ENCODE measurements at places on chromosomes 11 and 22.
A peak's percentile ranks its signal among the peaks of the same experiment; 100 is the strongest.

GRCh38 chr22:37431801-37432707, 4.8 kb upstream of the ELFN2 start:
- H3K27me3 ChIP-seq = no peaks in the 10 kb centered on the region
- peaks cover 26% of the 10 kb centered on the region for H3K4me1 ChIP-seq
- peak overlapping the region; percentile 94 for H3K27ac ChIP-seq
- no peaks in the 10 kb centered on the region for H3K36me3 ChIP-seq

DNA sequence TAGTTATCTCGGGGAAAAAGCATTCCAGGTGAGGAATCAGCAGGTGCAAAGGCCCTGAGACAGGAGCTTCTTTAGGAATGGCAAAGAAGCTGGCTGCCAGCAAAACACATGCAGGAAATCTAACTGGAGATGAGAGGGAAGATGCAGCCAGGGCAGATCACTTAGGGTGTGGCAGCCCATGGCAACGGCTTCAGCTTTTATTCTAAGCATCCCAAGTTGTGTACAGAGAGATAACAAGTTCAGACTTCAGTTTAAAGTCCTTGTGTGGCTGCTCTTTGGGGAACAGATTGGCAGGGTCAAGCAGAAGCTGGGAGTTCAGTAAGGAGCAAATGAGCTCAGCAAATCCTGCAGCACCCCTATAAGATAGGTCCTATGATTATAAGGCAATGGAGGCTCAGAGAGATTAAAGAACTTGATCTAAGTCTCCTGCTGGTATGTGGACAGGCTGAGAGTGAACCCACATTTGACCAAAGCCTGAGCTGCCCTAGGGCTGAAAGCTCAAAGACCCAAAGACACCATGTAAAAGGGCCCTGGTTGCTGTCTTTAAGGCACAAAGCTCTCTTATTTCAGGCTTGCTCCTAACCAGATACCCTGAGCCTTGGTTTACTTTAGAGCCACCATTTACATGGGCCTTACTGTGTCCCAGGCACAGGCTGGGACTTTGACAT, 466.8 kb downstream of the SOX6 start:
- H3K27me3 ChIP-seq = peaks cover 3% of the 10 kb centered on the region
- H3K36me3 ChIP-seq = no peaks in the 10 kb centered on the region
- no peak for DNase-seq
- peaks cover 37% of the 10 kb centered on the region for H3K4me1 ChIP-seq
- H3K27ac ChIP-seq = peak overlapping the region; percentile 36
- H3K4me3 ChIP-seq = no peak overlapping the region

- no peaks in the 10 kb centered on the region for H3K36me3 ChIP-seq
- H3K4me1 ChIP-seq = peaks cover 5% of the 10 kb centered on the region
- no peak for DNase-seq
- H3K27me3 ChIP-seq = no peaks in the 10 kb centered on the region
- H3K27ac ChIP-seq = no peak overlapping the region
These were observed 5.3 kb upstream of the TMEM123 start for GRCh38 chr11:102457865-102458264.

DNA sequence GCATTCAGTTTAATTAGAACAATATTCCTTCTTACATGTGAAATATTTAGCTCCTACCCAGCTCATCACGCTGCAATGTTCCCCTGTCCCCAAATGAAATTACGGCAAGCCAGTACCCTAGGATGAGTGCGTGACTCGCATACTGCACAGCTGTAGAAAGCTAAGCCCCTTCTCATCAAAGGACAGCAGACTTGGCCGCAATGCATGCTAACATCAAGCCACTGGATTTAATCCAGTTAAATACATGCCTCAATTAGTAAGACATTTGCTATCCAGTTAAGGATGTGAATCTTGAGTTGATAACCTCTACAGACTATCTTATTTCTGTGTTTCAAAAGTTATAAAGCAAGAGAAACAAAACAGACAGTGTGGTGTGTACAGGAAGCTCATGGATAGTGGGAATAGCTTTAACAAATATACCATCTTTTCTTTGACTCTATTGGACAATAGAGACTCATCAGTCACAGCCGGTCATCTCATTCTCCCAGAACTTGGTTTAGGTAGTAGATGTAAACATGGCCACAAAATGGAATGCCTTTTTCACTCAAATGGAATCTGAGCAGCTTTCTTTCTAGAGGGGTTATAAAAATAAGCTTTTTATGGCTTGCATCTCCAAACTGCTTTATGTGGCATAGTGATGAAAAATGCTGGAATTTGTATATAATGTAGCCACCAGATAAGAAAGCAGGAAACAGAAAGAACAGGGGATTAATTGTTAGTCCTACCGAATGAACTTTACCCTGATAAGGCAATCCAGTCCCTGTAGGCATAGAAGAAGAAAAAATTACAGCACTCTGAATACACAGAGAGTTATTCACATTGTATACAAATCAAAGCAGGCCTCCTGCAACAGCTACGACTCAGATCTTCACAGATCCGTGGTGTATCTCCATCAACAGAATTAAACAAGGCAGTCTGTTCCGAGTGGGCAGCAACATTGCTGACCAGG, 224.1 kb downstream of the CADM1 start:
- no peak overlapping the region for H3K4me3 ChIP-seq
- peaks cover 19% of the 10 kb centered on the region for H3K4me1 ChIP-seq
- H3K27me3 ChIP-seq = no peaks in the 10 kb centered on the region
- H3K36me3 ChIP-seq = no peaks in the 10 kb centered on the region
- DNase-seq = peak; percentile 85
- H3K27ac ChIP-seq = no peak overlapping the region

Data from astrocyte (in vitro differentiated cells and primary cell).